ENCODE measurements at places on chromosomes 7 and 10.

DNA sequence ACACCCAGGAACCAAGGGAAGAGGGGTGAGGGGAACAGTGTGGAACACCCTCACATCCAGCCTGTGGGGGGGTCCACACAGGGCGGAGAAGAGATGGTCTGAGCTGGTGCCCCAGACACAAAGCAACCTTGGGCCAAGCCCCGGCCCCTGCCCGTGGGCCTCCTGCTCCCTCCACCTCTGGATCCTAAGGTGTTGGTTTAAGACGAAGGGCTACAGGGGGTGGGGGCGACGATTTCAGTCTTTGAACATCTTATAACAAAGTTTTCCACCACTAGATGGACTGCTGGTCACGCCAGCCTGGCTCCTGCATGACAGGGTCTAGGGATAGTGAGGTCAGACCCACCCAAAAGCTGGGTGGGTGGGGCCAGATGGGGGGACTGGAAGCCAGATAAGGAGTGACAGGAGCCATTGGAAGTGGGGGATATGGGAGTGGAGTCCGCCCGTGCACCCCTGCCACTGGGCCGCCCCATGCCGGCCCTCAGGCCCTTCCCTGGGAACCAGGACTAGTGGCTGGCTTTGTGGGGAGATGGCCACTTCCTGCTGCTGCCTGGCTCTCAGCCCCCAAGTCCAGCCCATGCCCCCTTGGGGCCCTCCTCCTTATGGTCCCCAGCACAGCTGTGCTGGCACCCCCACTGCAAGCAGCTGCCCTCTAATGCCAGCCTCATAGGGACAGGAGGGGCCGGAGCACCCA lies 98.4 kb downstream of the RGS10 start:
- no peaks in the 10 kb centered on the region for H3K27me3 ChIP-seq
- H3K27ac ChIP-seq, result no peak overlapping the region
- no peaks in the 10 kb centered on the region for H3K36me3 ChIP-seq
- DNase-seq, result no peak
- no peak overlapping the region for H3K4me3 ChIP-seq
- peaks cover 7% of the 10 kb centered on the region for H3K4me1 ChIP-seq

- H3K4me1 ChIP-seq, result peaks cover 16% of the 10 kb centered on the region
- peaks cover 35% of the 10 kb centered on the region for H3K36me3 ChIP-seq
- no peak overlapping the region for H3K27ac ChIP-seq
- H3K27me3 ChIP-seq, result no peaks in the 10 kb centered on the region
- DNase-seq, result no peak
- H3K4me3 ChIP-seq, result no peak overlapping the region
Measured at GRCh38 chr10:69402386-69402785, 14.3 kb downstream of the TACR2 start.

- no peaks in the 10 kb centered on the region for H3K27me3 ChIP-seq
- H3K36me3 ChIP-seq, result no peaks in the 10 kb centered on the region
- no peak overlapping the region for H3K27ac ChIP-seq
- H3K4me1 ChIP-seq, result no peaks in the 10 kb centered on the region
Measured at GRCh38 chr10:51821745-51822144, 122.3 kb upstream of the CSTF2T start.

DNA sequence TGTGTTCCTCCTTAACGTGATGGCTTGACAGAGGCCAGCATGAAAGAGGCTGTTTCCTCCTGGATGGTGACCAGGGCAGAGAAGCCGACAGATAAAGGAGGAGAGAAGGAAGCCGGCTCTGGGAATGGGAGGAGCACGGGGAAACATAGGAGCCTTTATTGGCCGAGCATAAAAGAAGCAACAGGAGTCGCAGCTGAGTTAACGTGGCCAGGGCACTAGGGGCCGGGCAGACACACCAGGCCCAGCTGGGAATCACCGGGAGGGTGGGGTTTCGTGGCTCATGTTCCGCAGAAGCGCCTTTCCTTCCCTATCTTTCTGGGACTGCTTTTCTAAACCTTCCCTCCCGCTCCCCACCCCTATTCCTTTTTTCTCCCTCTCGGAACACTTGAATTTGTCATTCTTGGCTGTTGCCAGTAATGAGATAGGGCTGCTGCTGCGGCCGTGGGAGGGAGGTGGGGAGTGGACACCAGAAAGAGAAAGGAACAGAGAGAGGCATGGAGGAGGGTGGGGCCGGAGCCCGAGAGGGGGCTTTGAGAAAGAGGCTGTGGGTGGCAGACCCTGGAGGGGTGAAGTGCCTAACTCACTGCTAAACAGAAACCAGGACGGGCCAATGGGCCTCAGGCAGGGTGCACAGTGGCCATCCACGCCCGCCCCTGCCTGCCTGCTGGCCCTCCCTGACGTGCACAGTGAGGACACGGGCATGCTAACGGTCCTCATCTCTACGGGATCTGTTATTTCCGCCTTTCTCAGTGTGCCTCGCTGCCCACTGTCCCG lies 65.2 kb downstream of the COL13A1 start:
- H3K27me3 ChIP-seq, result no peaks in the 10 kb centered on the region
- peak; percentile 73 for DNase-seq
- H3K4me1 ChIP-seq, result peaks cover 16% of the 10 kb centered on the region
- H3K4me3 ChIP-seq, result peak overlapping the region; percentile 13
- H3K27ac ChIP-seq, result no peak overlapping the region

GRCh38 chr10:78892338-78893176 lies 176.2 kb upstream of the ZMIZ1 start:
- H3K27me3 ChIP-seq, result no peaks in the 10 kb centered on the region
- no peak overlapping the region for H3K4me3 ChIP-seq
- no peak overlapping the region for H3K27ac ChIP-seq
- no peaks in the 10 kb centered on the region for H3K36me3 ChIP-seq
- peaks cover 29% of the 10 kb centered on the region for H3K4me1 ChIP-seq
- no peak for DNase-seq
